ENCODE measurements at places on chromosomes 7 and 10.

GRCh38 chr10:94006591-94007550, 13.1 kb downstream of the PLCE1 start:
- DNase-seq: no peak

DNA sequence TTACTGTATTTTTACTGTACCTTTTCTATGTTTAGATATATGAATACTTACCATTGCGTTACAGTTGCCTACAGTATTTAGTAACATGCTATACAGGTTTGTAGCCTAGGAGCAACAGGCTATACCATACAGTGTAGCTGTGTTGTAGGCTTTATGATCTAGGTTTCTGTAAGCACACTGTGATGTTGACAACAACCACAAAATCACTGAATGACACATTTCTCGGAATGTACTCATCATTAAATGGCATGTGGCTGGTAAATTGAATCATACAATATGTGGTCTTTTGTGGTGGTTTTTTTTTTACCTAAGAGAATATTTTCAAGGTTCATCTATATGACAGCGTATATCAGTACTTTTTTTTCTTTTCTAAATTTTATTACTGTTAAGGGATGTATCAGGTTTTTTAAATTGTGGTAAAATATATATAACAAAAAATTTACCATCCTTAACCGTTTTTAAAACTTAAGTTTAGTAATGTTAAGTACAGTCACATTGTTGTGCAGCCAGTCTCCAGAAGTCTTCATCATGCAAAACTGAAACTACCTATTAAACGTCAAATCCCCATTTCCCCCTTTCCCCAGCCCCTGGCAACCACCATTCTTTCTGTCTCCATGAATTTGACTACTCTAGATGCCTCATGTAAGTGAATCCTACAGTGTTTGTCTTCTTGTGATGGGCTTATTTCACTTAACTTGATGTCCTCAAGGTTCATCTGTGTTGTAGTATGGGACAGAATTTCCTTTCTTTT, 21.5 kb downstream of the BTAF1 start:
- DNase-seq: no peak

DNA sequence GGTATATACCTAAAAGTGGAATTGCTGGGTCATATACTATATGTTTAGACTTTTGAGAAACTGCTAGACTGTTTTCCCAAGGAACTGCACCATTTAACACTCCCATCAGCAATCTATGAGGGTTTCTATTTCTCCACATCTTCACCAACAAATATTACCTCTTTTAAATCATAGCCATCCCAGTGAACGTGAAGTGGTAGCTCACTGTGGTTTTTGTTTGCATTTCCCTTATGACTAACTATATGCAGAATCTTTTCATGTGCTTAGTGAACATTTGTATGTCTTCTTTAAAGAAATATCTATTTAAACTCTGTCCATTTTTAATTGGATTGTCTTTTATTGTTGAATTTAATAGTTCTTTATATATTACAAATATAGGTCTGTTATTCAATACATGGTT, 115.8 kb upstream of the SEC61G start:
- no peak for DNase-seq

- DNase-seq: no peak
Measured at GRCh38 chr7:33601884-33602283, 303.5 kb upstream of the BMPER start.

DNA sequence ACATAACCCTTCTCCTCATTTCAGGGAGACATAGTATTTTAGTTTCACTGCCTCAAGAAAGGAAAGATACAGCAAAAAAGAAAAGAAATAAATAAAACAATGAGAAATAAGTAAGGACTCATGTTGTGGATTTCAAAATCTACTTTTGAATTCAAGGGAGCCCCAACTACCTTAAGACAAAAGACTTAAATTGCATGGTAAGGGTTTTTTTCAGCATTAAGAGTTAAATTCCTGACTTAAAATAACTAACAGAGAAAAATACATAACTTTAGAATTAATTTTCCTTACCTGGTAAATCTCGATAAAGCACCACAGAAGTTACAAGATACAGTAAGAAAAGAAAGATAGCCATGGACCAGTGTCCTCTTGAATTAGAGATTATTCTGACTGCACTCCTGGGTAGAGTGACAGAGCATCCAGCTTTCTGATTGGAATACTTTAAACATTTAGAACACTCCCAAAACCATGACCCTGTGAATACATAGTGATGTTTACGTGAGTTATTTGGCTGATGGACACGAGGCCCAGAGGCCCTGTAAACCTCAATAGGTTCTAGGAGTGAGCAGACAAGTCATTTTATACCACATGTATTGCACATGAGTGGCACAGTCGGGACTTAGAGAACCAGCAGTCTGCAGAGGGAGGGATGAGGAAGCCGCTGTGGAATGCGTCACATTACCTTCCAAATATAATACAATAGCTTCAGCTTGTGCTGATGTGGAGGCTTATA, 292.5 kb upstream of the SEMA3C start:
- peak; percentile 11 for DNase-seq

GRCh38 chr7:5695727-5696345, 85.6 kb downstream of the RNF216 start:
- no peak for DNase-seq

GRCh38 chr7:7911369-7912123, 57.0 kb upstream of the GLCCI1 start:
- DNase-seq: no peak

GRCh38 chr10:32269343-32270100, 77.4 kb downstream of the EPC1 start:
- DNase-seq: no peak

GRCh38 chr10:31320550-31321211, 1.7 kb downstream of the ZEB1 start:
- DNase-seq: peak; percentile 39

DNA sequence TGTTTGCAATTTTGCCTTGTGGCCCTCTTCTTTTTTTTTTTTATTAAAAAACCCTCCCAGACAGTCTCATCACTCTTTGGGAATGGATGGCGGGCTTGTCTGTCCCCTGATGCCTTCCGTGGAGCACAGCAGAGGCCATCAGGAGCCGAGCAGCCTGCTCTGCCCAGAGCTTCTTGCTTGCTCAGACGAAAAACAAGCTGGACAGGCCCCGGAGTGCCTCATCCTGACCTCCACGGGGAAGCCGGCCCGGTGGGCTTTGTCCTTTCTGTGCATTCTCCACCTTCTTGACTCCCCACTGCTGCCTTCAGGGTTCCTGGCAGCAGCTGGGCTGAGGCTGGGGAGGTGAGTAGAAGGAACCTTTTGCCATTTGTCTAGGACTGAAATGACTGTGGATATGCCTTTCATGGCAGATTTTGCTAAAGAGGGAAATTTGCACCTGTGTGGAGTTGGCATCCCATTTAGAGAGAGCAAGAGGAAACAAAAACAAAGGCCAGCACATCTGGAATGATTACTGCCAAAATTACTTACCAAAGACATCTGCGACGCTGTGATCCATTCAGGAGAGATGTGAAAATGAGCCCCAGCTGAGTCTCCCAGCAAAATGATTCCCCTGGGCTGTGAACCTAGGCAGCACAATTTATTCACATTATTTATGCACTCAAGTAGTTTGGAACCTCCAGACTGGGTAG, 108.3 kb downstream of the AOAH start:
- no peak for DNase-seq

DNA sequence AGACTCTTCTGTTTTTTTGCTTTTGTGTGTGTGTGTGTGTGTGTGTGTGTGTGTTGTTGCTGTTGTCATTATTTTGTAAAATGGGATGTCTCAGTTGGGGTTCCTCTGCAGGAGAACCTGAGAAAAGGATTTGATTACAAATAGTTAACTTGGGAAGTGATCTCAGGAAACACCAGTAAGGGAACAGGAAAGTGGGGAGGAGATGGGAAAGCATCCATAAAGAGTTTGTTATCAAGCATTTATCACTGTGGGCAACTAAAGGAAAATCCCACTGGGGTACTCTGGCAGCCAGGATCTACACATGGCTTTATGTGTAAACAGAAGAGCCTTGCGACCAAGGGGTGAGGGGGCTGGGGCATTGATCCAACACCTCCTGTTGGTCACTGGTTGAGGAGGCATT, 485.4 kb downstream of the KCNMA1 start:
- DNase-seq: no peak

GRCh38 chr7:84637568-84638338, 443.2 kb upstream of the SEMA3A start:
- peak; percentile 99 for DNase-seq

GRCh38 chr7:80060218-80060806, 74.3 kb upstream of the GNAI1 start:
- peak; percentile 43 for DNase-seq

DNA sequence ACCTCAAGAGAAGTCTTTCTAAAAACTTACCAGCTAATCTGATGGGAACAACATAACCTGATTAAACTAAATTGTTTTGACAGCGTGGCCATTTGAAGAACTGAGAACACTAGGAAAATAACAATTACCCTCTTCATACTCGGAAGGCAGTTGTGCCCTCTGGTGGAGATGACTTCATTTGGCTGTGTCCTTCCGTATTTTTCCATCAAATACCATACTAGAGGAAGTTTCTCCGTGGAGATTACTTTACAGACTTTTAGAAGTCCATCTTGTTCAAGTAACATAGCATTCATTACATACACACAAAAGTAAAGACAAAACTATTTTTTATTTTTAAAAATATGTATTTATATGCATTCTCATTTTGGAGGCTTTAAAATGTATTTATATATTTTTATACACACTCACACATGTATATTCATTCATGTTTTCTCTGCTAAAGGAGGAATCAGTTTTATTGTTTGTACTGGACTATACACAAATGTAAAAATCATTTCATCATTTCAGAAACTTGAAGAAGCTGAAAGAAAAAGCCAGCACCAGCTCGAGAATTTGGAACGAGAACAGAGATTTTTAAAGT, 25.2 kb downstream of the SMNDC1 start:
- peak; percentile 62 for DNase-seq

DNA sequence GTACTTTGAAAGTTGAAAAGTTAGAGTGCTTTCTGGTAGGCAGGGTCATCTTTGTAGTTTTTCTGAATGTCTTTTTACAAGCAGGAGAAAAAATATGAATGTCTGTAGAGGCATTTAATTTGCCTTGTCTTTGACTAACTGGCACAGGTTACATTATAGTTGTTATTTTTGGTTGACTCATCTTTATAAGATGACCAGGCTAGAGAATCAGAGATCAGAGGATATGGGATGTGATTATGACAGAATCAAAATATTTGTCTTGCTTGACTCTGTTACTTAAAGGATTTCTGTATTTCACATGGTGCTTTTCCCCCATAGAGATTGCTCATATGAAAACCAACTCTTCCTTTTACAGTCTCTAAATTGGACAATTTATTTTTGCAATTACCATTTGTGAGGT, 2.4 kb downstream of the ZMYND11 start:
- peak; percentile 17 for DNase-seq

- no peak for DNase-seq
Measured at GRCh38 chr10:4025339-4025738, 240.3 kb upstream of the KLF6 start.

GRCh38 chr10:13709931-13710650, 123.3 kb downstream of the PRPF18 start:
- no peak for DNase-seq

DNA sequence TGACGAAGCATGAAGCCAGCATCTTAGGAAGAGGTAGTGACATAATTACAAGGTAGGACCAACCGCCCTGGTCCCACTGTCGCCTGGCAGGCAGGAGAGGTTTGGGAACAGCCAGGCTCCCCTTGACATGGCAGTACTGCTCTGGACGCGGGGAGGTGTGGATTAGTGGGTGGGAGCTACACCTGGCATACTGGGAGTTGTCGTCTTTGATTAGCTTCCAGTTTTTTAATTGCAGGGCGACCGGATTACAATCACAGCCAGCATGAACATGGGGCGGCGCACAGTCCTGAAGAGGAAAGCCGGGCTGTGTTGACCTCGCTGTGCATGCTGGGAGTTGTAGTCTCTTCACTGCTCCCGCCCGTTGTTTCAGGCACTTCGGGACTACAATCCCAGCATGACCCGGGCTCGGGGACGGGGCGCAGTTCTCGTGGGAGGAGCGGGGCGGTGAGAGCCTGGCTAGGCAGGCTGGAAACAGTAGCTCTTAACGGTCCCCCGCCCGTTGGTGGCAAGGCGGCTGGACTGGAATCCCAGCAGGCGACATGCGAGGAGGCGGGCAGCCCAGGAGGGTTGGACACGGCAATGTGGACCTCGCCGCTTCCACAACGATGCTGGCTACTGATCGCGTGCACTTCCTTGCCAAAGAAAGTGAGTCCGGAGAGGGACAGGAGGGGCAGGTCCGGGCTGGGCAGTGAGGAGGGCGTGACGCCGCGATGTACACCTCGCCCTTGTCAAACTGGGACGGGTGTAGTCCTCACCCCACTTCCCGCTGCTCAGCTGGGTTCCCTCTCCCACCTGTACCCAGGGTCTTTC, 98.0 kb upstream of the ZNF722 start:
- no peak for DNase-seq

DNA sequence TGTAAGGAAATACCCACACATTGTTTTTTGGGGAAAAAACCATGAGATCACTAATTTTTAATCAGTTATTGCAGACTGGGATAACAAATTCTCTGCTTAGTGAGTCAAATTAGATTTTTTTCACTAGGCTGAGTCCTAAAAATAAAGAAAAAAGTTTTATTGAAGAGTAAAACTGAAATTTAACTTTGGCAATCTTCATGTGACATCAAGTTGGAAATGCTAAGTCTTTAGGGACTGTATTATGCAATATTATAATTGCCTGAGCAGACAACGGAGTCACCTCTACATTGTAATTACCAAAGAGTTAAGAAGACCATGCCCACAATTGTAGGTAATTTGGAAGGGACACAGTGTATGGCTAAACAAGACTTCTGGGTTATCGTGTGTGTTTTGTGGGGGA, 2.2 kb upstream of the CLEC5A start:
- no peak for DNase-seq

DNA sequence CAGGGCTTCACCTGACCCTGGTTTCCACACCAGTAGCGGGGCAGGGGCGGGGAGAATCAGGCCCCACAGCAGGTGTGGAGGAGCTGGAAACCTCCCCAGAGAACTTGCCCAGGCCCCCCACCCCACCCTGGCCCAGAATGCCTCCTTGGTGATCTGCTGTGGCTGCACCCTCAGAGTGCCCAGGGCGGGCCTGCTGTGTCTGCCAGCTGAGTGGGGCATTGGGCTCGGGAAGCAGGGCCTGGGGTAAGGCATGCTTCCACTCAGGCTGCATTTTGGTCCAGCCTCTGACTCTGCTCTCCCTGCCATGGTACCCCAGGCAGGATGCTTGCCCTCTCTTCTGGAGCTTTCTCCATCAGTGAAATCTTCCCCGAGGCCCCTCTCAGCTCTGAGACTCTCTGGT, 1.1 kb upstream of the CRHR2 start:
- DNase-seq: no peak

GRCh38 chr10:119139464-119140067, 25.9 kb downstream of the SFXN4 start:
- peak; percentile 28 for DNase-seq

GRCh38 chr7:38168890-38169570, 9.0 kb upstream of the STARD3NL start:
- no peak for DNase-seq

DNA sequence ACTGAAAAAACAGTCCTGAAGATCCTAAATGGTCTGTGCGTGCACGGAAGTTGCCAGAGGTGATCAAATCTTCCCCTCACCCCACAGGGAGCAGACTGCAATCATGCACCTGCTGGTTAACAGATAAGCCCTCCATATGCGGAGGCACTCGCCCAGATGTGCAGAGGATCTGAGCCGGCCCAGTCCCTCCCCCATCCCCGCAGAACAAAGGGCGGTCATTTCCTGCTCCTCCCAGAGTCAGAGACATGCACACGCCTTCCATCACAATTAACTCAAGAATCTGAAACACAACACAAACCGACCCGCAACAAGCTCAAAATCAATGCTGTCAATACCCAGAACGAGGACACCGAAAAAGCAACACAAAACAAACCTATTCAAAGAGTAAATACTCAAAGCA, 24.2 kb downstream of the CRTAC1 start:
- no peak for DNase-seq

- DNase-seq: peak; percentile 78
Measured at GRCh38 chr7:30984359-30985107, 20.8 kb downstream of the GHRHR start.
